Effector CD8-positive, alpha-beta T cell (primary cell): ENCODE measurements at places on chromosomes 7 and 10.

- no peak for DNase-seq
These were observed 197.1 kb downstream of the ADAM12 start for GRCh38 chr10:126191192-126191591.

GRCh38 chr10:85060944-85061343, 732.6 kb downstream of the CCSER2 start:
- DNase-seq, result no peak

- DNase-seq, result no peak
These were observed 237.2 kb downstream of the BUB3 start for GRCh38 chr10:123391275-123392028.

DNA sequence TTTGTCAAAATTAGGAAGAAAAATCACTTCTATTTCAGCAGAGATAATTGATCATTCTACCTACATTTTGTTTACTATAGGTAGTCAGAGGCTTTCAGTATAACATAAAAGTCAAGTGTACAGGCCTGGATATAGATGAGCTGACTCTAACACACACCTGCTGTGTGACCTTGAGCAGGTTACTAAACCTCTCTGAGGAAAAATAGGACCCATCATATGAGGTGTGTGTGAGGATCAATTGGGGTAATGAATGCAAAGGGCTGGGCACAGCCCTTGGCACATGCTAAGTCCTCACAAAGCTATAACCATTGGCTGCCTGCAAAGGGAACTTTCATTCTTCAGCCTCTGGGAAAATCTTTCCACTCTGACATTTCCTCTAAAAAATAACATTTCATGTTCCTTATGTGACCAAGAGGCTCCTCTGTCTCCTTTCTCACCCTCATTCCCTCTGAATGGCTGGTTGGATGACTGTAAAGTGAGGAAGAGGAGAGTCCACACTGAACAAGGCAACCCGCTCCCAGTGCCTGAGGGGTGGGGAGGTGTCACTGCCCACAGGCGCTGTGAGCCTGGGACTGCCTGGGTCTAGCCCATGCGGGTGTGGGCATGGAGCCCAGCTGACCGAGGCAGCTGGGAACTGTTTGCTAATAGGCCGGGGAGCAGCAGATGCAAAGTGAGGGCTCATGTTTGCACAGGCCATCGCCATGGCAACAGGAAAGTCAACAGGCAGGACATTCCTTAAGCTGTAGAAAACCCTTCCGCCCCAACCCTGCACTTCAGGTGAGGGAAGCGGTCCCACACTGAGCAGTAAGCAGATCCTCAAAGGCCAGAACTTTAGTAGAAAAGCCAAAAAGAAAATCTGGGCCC, 36.8 kb downstream of the MYOF start:
- no peak for DNase-seq

DNA sequence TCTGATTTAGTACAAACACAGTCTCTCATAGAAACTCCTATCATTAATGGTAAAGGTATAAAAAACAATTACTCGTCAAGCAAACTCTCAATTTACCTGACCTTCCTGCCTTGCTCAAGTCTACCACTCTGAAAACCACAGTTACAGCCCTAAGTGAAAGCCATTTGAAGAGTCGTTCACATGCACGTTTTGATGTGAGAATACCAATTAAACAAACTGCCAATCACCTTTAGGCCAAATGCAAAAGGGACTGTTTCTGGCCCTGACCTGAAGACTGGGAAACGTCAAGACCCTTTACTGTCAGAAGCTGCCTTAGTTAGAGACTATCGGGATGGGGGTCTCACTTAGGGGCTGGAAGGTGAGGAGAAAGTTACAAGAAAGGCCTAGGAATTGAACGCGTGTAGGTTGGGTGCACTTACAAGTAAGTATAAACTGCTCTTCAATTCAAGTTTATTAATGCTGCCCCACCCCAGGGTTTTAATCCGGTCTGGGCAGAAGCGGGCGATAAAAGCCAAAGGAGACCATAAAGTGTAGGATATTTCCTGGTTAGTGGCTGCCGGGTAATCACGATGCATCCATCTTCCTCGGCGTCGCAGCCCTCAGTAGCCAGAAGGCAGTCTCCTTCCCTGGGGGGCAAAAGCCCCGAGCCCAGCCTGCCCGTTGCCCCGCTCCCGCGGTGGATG, 935 bp downstream of the TM9SF3 start:
- peak; percentile 32 for DNase-seq

GRCh38 chr7:68238204-68238805, 1241.7 kb downstream of the TYW1 start:
- DNase-seq, result no peak

- DNase-seq, result no peak
These were observed 229.7 kb downstream of the GRID1 start for GRCh38 chr10:86136934-86137333.
